ENCODE measurements at places on chromosomes 6 and 20.

GRCh38 chr20:9999645-10000044 is 35.1 kb upstream of the ANKEF1 start:
- peak; percentile 59 for DNase-seq

DNA sequence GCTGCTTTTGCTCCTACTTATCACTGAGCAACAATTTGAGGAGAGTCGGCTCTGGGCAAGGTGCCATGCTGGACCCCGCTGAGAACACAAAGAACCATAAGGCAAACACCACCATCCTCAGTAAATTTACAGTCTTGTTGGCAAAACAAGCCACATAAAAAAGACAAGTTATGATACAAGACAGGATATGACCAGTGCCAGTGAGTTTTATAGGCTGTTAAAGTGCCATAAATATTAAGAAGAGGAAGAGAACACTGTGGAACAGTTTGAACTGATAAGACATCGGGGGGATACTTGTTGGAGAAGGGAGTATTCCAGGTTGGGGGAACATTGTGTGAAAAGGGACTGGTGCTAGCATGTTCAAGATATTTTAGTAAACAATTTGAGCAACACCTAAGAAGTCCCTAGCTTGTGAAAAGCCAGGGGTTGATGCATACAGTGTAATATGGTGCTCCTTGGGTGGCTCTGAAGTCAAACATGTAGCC is 25.3 kb upstream of the RIPOR2 start:
- DNase-seq = no peak

DNA sequence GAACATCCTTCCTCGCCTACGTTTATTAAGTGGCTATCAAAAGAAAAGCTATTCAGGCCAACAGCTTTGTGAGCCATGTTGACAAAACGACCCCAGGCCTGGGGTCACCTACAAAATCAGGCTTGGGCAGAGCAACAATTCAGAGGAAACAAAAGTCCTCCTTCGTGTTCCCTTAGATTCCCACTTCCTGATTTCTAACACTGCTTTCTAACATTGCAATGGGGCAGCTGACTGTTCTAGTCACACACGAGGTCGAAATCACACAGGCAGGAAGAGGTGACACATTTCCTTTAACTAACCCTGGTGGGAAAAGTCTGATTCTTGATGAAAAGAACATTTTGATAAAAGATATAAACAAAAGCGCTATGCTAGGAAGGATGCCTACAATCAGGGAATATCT is 31.9 kb downstream of the WDR27 start:
- DNase-seq = peak; percentile 20

- no peak for DNase-seq
These were observed 163.0 kb downstream of the ARID1B start for GRCh38 chr6:156940221-156940620.

DNA sequence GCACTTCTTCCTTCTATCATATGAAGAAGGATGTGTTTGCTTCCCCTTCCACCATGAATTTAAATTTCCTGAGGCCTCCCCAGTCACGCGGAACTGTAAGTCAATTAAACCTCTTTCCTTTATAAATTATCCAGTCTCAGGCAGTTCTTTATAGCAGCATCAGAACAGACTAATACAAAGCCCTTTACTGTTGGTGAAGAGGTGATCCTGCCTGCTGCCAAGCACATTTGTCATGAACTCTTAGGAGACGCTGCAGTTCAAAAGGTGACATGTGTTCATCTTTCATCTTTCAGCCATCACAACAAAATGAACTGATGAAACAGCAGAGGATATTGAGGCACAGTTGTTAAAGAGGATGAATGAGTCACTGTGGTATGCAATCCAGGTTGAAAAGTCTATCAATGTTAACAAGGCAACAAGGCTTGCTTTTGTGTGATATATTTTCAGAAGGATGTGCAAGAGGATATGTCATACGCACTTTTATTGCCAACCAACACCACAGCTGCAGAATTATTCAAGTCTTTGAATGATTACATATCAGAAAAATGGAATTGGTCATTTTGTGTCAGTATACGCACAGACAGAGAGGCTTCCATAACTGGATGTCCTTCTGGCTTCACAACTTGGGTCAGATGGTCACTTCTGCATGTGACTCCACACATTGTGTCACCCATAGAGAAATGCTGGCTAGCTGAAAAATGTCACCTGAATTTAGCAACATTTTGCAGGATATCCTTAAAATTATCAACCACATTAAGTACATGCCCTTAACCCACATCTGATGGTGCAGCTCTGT is 52.4 kb upstream of the PLN start:
- no peak for DNase-seq

GRCh38 chr6:138724015-138724414 is 49.6 kb upstream of the CCDC28A start:
- peak; percentile 46 for DNase-seq

GRCh38 chr6:116611056-116611455 is 5.2 kb upstream of the RSPH4A start:
- DNase-seq = no peak

DNA sequence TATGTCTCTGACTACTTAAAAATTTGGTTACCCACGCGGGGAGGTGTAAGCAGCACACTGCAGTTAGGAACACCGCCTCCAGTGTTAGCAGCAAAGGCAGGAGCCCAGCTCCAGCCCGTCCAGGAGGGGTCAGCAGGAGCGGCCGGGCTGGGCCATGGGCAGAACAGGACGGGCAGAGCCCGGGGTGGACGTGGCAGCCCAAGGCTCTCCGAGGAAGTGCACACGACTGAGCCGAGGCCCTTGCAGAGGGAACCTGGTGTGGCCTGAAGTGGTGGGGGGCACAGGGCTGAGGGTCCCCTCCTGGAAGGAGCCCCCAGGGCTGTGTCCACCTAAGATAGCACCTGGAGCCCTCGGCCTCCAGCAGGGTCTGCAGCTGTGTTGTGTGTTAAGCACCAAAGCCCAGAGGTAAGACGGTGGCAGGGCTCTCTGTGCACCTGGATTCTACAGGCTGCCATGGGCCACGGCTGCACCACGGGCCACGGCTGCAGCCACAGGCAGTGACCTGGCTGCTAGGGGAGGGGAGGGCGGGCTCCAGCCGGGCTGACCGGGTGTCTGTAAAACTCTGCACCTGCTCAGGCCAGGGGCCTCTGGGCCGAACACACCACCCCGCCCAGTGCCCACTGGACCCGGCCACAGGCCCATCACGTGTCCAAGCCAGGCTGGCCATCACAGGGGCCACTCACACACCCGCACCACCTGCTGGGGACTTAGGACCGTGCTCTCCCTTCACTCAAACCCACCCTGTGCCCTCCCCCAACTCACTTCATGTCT is 6.6 kb downstream of the SLC2A4RG start:
- no peak for DNase-seq

DNA sequence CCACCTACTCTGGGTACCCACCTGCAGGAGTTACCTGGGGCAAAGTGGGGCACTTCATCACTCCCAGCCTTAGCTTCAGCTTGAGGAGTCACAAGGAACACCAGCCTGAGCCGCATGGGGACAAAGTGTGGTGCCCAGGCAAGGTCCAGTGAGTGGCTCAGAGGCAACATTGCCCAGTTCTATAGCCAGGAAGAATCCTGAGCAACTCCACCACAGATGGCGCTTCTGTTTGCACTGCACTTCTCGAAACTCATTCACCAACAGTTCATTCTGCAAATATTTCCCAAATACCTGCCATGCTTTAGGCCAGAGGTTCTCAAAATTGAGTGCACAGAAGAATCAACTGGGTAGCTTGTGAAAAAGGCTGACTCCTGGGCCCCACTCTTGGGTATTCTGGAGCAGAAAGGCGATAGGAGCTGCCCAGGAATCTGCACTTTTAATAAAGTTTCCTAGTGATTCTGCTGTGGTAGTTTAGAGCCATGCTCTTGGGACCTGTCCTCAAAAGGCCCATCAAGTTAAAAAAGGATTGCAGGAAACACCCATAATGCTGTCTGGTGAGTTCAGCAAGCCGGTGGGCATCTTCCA is 83.1 kb downstream of the VEGFA start:
- no peak for DNase-seq

GRCh38 chr20:3340443-3340842 is 67.0 kb downstream of the DNAAF9 start:
- DNase-seq = peak; percentile 80

DNA sequence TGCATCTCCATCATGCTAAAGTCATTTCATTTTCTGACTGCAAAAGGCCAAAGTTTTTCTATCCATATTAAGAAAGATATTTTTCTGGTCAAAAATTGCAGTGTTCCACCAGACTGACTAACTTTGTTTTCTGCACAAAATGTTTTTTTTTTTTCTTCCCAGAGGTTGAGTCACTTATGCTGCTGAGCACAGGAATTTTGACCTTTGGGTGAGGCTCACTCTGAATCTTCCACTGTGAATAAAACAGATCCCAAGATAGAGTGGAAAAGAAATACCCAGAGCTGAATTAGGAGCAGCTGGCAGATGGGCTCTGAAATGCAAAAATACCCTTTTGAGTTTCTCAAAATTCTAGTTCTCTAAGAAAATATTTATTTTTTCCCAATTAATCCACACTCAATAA is 996.8 kb downstream of the KIF16B start:
- DNase-seq = no peak
